ENCODE measurements at places on chromosomes 16 and 17.

DNA sequence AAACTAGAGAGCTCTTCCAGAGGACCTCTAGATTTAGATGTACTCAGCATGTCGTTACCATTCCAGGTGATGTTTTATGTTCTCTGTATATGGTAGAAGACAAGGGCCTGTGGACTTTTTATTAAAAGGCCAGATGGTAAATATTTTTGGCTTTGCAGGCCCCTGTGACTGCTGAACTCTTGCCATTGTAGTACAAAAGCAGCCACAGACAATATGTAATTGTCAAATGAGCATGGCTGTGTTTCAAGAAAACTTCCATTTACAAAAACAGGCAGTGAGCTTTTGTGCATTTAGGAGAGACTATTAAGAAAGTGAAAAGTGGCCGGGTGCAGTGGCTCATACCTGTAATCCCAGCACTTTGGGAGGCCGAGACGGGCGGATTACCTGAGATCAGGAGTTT lies 4.6 kb downstream of the NIP7 start:
- DNase-seq, result no peak

- DNase-seq, result no peak
These were observed 1.5 kb downstream of the LRRC3C start for GRCh38 chr17:39928858-39929645.

DNA sequence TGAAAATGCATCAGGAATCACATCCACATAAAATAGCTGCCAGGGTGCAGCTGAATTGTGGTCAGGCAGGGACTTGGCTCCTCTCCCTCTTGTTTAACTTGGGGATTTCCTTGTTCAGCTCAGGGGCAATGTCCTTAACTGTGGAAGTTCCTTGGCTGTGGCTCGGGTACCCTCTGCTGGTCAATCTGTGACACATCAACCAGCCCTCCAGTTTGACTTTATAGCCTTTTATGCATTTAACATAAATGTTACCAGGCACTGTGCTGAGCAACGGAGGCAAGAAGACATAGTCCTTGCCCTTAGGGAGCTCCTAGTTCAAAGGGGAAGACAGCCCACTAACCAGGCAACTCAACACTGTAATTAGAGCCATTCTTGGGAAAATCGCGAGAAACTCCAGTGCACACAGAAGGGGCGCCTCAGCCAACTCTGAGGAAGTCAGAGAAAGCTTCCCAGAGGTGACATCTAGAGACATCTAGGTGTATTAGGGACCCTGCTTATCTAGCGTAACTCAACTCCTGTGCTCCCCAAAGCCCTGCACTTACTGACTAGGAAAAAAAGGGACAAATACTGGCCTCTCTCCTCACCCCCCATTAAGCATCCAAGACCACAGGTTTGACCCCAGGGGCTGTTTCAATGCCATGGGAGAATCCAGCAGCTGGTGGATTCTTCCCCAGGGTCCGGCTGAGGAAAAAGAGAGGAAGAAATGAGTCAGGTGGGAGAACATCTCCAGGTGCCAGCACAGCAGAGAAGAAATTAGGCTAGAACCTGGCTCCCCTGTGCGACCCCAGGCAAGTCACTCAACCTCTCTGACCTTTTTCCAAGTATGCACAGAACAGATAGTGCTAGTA lies 17.3 kb upstream of the EEF2K start:
- DNase-seq, result peak; percentile 83

DNA sequence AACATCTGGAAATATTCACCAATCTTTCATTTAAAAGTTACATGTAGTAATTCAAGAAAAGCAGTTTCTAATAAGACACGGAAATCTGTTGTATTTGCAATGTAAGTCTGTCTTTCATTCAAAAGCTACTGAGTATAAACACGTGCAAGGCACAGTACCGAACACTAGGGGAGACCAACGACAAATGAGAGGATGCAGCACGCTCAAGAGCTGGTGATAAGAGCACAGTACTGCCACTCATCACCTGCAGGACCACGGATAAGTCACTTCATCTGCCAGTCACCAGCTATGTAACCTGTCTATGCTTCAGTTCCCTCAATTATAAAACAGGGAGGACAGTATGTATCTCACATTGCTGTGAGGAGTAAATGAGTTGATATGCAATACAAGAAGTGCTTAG lies 67.1 kb downstream of the CLEC18A start:
- peak; percentile 81 for DNase-seq

DNA sequence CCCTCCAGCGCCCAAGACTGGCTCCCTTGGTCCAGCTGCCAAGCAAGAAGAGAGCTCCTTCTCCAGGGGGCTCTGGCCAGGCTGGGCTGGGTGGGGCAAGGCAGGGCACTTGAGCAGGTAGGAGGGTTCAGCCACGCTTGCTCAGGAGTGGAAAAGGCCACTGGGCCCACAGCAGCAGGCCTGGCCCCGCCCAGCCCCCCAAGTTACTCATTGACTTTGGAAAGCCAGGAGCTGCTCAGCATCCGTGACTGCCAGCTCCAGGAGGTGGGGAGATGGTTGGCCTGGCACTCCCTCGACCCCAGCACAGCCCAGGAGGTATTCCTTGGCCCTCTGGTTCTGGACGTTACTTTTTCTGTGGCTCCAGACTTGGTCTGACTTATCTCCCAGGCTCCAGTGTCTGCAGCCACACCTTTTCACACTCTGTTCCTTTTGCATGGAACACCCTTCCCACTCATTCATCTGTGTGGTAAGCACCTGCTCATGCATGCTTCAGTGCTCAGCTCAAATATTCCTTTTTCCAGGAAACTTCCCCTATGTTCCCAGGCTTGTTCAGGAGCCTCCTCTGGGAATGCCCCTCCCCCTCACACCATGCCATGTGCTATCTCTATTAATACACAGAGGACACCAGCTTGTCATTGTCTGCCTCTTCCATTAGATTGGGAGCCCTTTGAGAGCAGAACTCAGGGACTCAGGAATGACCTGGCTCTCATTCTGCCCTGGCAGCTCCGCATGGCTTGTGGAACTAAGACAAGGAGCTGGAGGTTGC lies at the start of gene CDH16:
Gene CDH16 (minus strand): TSS at position 83 of the 766 bp plus-strand sequence. CDS start 820 bp downstream, outside the sequence.
- DNase-seq, result no peak

GRCh38 chr16:81445143-81445961 lies 744 bp downstream of the CMIP start:
- DNase-seq, result no peak

GRCh38 chr17:30443721-30444120 lies 33.5 kb upstream of the GOSR1 start:
- DNase-seq, result no peak

GRCh38 chr16:69190046-69190588 lies 3.2 kb downstream of the SNTB2 start:
- no peak for DNase-seq

DNA sequence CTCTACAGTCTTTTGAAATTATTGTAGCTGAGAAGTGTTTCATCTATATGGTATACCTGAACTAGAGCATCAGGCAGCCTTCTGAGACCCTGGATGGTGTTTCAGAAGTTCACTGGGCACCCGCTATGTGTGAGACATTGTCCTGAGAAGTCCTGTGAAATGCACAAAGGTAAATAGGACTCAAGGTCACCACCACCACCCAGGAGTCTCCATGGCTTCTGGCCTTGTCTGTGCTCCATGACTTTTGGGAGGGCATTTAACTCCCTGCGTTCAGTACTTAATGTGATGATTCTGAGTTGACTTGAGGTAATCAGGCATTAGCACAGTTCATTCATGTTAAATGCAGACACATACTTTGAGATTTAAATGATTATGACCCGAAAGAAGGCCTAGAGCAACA lies 1.1 kb downstream of the MLYCD start:
- DNase-seq, result no peak

DNA sequence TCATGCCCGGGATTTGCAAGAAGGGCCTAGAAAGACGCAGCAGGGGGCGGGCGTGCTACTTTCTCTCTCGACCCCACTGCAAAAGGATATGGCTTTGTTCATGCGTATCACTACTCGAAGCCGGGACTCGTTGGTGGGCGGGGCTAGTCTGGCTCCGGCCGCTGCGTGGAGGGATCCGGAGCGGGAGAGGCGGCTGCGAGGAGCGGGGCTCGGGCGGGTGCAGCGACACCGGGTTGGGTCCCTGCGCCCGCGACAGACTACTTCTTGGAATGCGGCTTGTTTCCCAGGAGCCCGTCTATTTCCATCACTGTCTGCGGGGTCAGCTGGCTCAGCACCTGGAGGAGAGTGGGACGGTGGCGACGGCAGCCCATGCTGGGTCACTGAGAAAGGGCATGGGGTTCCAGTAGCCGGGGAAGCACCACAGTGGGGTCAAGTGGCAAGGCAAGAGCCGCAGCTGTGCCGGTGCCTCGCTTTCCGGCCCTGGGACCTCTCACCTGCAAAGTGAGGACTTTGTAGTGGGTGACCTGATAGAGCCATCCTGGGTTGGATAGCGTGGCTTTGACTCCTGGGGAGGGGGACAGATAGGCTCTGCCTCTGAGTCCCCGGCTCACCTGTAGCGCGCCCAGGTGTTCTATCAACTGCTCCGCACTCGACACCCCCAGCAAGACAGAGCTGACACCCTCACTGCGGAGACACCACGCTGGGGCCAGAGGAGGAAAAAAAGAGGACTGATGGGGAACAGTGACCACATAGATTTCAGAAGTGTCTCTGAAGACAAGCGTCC lies 6.6 kb downstream of the KCNAB3 start:
- peak; percentile 87 for DNase-seq

DNA sequence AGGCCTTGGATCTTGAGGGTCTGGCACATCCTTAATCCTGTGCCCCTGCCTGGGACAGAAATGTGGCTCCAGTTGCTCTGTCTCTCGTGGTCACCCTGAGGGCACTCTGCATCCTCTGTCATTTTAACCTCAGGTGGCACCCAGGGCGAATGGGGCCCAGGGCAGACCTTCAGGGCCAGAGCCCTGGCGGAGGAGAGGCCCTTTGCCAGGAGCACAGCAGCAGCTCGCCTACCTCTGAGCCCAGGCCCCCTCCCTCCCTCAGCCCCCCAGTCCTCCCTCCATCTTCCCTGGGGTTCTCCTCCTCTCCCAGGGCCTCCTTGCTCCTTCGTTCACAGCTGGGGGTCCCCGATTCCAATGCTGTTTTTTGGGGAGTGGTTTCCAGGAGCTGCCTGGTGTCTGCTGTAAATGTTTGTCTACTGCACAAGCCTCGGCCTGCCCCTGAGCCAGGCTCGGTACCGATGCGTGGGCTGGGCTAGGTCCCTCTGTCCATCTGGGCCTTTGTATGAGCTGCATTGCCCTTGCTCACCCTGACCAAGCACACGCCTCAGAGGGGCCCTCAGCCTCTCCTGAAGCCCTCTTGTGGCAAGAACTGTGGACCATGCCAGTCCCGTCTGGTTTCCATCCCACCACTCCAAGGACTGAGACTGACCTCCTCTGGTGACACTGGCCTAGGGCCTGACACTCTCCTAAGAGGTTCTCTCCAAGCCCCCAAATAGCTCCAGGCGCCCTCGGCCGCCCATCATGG lies 4.0 kb upstream of the ADGRG3 start:
- peak; percentile 59 for DNase-seq

GRCh38 chr17:77369544-77369971 lies 228.8 kb downstream of the SEC14L1 start:
- DNase-seq, result no peak

DNA sequence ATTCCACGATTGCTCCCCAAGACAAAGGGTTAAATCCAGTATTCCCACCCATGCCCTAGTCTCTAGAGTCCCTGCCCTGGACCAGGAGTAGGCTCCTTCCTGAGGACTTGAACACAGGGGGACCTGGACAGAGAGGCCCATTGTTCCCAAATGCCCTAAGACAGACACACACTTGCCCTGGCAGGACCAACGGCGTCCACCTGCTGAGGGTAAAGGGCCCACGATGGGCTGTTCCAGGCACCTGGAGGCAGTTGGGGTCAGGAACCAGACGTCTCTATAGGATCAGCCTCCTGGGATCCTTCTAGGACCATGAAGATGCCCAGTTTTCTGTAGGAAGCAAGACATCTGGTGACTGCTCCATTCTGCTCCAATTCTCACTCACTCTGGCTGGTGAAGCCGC lies 39.3 kb downstream of the TNFRSF13B start:
- DNase-seq, result no peak

Data from mesendoderm (in vitro differentiated cells).